Sigmoid colon (tissue), 7 donors: ENCODE measurements at places on chromosomes 3 and 15. TPM values are rescaled to one million over a fixed set of nuclear protein-coding genes. Genes with fewer than 3 reads are reported as not detected.
A peak's percentile ranks its signal among the peaks of the same experiment; 100 is the strongest.

The LYZL4 gene
- not detected for total RNA-seq

The NMB gene
- 8.1 TPM for total RNA-seq

The ABHD17C gene
- total RNA-seq, result 2.0 TPM

The PPIP5K1 gene
- total RNA-seq, result 13.7 TPM

The KY gene
- total RNA-seq, result 3.9 TPM

The TMCO5A gene
- total RNA-seq, result not detected

GRCh38 chr3:114649331-114649730 lies 355.5 kb downstream of the TIGIT start:
- DNase-seq, result no peak
- no peak overlapping the region for H3K4me3 ChIP-seq
- H3K36me3 ChIP-seq, result no peaks in the 10 kb centered on the region
- no peaks in the 10 kb centered on the region for H3K27me3 ChIP-seq
- no peak overlapping the region for H3K27ac ChIP-seq

GRCh38 chr3:151265866-151266265 lies 12.5 kb downstream of the P2RY14 start:
- no peaks in the 10 kb centered on the region for H3K27me3 ChIP-seq
- peaks cover 28% of the 10 kb centered on the region for H3K4me1 ChIP-seq
- peak overlapping the region; percentile 60 for H3K27ac ChIP-seq
- DNase-seq, result no peak

- peak overlapping the region; percentile 90 for H3K27ac ChIP-seq
- peak overlapping the region; percentile 60 for H3K4me3 ChIP-seq
- no peaks in the 10 kb centered on the region for H3K4me1 ChIP-seq
- DNase-seq, result no peak
- H3K27me3 ChIP-seq, result no peaks in the 10 kb centered on the region
Observed at GRCh38 chr15:64092864-64093626, 593 bp downstream of the CIAO2A start.

DNA sequence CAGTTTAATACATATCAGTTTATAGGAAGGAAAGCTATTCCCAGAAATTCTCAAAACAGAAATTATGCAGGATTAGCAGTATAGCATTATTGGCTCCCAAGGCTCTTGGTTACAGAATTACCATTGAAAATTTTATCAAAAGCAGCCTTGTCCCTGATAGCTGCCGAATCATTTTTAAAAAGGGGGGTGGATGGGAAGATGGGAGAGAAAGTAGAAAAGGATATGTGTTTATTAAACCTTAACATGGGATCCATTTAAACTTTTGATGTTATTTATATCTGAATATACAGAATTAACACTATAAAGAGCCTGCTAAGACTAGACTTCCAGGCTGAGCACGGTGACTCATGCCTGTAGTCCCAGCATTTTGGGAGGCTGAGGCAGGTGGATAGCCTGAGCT lies 10.8 kb downstream of the RCN2 start:
- H3K36me3 ChIP-seq, result peaks cover 29% of the 10 kb centered on the region
- no peak overlapping the region for H3K4me3 ChIP-seq
- no peaks in the 10 kb centered on the region for H3K4me1 ChIP-seq
- no peak overlapping the region for H3K27ac ChIP-seq

DNA sequence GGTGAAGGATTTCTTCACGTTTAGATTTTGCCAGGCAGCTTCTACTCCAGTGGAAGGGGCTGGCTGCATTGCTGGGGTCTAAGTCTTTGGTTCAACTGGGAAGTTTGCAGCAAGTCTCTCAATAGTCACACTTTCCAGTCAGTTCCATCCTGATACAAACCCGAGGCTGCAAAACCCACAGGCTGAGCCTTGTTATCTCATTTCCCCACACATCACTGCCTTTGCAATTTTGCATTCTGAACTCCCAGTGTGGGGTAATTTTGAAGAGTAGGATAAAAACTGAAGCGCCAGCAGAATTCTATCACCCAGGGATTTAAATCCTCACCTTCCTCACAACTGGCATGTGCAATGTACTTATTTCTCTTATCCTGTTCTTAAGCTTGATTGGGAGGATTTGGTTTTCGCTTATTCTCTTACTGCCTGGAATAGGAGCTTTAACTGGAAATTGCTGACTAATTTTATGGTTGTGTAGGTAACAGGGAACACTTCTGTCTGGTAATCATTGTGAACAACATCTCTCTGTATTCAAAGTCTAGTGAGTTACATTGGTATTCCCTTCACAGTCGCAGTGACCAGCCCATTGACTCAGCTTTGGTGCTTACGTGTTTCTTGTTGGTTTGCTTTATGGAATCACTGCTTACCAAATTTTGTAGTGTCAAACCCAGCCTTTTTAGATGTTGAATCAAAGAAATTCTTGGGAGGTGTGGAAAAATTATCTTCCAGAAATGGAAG lies 142.0 kb upstream of the TOPAZ1 start:
- H3K36me3 ChIP-seq, result no peaks in the 10 kb centered on the region
- DNase-seq, result no peak
- H3K27me3 ChIP-seq, result peaks cover 15% of the 10 kb centered on the region
- no peaks in the 10 kb centered on the region for H3K4me1 ChIP-seq
- H3K4me3 ChIP-seq, result no peak overlapping the region

- no peak for DNase-seq
- H3K27me3 ChIP-seq, result no peaks in the 10 kb centered on the region
- H3K27ac ChIP-seq, result no peak overlapping the region
- no peaks in the 10 kb centered on the region for H3K4me1 ChIP-seq
- no peak overlapping the region for H3K4me3 ChIP-seq
Observed at GRCh38 chr3:53122933-53123305, 7.3 kb downstream of the RFT1 start.
